ENCODE measurements at places on chromosomes 5 and 9. TPM values are rescaled to one million over a fixed set of nuclear protein-coding genes. Genes with fewer than 3 reads are reported as not detected.

IGIP gene
- total RNA-seq = 8.4 TPM

TMEM232 gene
- total RNA-seq = 11.8 TPM

CATSPER3 gene
- total RNA-seq = not detected

UBTD2 gene
- total RNA-seq = 57.0 TPM

LYSMD3 gene
- total RNA-seq = 13.0 TPM

PCDHA3 gene
- total RNA-seq = 13.0 TPM

CSF1R gene
- 6.4 TPM for total RNA-seq

MED27 gene
- 7.4 TPM for total RNA-seq

ANXA2R gene
- total RNA-seq = 0.49 TPM

RIC1 gene
- total RNA-seq = 22.9 TPM

ZBTB5 gene
- 22.6 TPM for total RNA-seq

CDO1 gene
- total RNA-seq = 62.7 TPM

SLC25A2 gene
- not detected for total RNA-seq

AQP7 gene
- total RNA-seq = not detected

SHROOM1 gene
- total RNA-seq = 2.2 TPM

FBP2 gene
- total RNA-seq = not detected

HINT2 gene
- 11.1 TPM for total RNA-seq

IL4 gene
- not detected for total RNA-seq

CD72 gene
- total RNA-seq = 0.49 TPM

ADGRD2 gene
- total RNA-seq = 0.25 TPM

FRRS1L gene
- total RNA-seq = 65.9 TPM

IRX4 gene
- total RNA-seq = not detected

PCDHA7 gene
- total RNA-seq = 8.1 TPM

PCDHB14 gene
- total RNA-seq = 13.0 TPM

PCDHB10 gene
- total RNA-seq = 14.5 TPM

STOM gene
- 13.5 TPM for total RNA-seq

IFNA1 gene
- total RNA-seq = not detected

TRIP13 gene
- total RNA-seq = 4.9 TPM

LCN15 gene
- total RNA-seq = not detected

IRX1 gene
- 0.25 TPM for total RNA-seq

KCNV2 gene
- not detected for total RNA-seq

MAN1B1 gene
- total RNA-seq = 37.6 TPM

Data from temporal lobe (tissue), 4 donors.